ENCODE measurements at places on chromosomes 7 and 10. TPM values are rescaled to one million over a fixed set of nuclear protein-coding genes. Genes with fewer than 3 reads are reported as not detected.

The NODAL gene
- not detected for total RNA-seq

The SAP25 gene
- total RNA-seq, result not detected

The PIK3AP1 gene
- not detected for total RNA-seq

The COL17A1 gene
- 1.6 TPM for total RNA-seq

The WNT16 gene
- 5.7 TPM for total RNA-seq

The GIMAP7 gene
- total RNA-seq, result not detected

The NPY4R2 gene
- total RNA-seq, result 0.16 TPM

The DKK1 gene
- total RNA-seq, result 11.9 TPM

The FBH1 gene
- total RNA-seq, result 114 TPM

The POM121L12 gene
- not detected for total RNA-seq

The ASCC1 gene
- 33.8 TPM for total RNA-seq

The GIMAP1 gene
- total RNA-seq, result not detected

The CPED1 gene
- total RNA-seq, result 124 TPM

The CALML5 gene
- not detected for total RNA-seq

The OR2A7 gene
- total RNA-seq, result 1.3 TPM

The GIMAP6 gene
- 0.16 TPM for total RNA-seq

The SYPL1 gene
- 34.7 TPM for total RNA-seq

The FEZF1 gene
- total RNA-seq, result not detected

The NPSR1 gene
- total RNA-seq, result not detected

The CFAP69 gene
- 6.1 TPM for total RNA-seq
